Upper lobe of right lung (tissue), 1 donor: ENCODE measurements at places on chromosomes 3 and 15.

- no peak for DNase-seq
These were observed 9.1 kb downstream of the ARIH1 start for GRCh38 chr15:72483279-72483678.

DNA sequence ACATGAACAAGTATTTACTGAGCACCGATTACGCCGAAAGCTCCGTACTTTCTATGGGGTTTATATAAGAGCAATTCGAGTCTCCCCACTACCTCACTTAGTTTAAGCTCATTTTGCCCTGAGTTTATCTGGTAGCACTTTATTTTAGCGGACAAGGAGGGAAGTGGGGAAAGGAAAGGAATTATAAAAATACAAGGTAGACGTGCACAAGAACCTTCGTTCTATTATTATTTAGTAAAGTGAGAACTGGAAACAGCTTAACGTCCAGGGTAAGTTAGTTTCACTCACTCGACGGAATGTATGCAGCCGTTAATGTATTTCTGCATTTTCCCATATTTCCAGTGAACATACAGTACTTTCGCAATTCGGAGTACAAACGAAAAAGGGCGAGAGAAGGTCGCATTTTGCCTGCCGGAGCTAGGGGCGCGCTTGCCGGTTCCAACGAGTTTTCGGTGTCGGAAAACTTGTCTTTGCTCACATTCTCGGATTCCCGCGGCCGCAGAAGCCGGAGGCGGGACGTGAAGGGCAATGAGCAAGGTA lies 1.2 kb upstream of the STT3B start:
- DNase-seq, result no peak

DNA sequence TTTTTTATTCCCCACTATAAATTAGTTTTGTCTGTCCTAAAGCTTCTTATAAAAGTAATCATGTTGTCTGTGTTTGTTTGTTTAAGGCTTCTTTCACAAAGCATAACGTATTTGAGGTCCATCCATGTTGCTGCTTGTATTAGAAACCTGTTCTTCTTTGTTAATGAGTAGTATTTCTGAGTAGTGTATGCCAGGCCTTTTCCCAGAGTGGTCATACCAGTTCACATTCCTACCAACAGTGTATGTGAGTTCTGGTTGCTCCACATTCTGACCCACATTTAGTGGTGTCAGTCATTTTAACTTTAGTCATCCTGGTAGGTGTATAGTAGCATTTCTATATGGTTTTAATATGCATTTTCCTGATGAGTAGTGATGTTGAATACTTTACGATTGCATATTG lies 98.6 kb downstream of the NEO1 start:
- no peak for DNase-seq

DNA sequence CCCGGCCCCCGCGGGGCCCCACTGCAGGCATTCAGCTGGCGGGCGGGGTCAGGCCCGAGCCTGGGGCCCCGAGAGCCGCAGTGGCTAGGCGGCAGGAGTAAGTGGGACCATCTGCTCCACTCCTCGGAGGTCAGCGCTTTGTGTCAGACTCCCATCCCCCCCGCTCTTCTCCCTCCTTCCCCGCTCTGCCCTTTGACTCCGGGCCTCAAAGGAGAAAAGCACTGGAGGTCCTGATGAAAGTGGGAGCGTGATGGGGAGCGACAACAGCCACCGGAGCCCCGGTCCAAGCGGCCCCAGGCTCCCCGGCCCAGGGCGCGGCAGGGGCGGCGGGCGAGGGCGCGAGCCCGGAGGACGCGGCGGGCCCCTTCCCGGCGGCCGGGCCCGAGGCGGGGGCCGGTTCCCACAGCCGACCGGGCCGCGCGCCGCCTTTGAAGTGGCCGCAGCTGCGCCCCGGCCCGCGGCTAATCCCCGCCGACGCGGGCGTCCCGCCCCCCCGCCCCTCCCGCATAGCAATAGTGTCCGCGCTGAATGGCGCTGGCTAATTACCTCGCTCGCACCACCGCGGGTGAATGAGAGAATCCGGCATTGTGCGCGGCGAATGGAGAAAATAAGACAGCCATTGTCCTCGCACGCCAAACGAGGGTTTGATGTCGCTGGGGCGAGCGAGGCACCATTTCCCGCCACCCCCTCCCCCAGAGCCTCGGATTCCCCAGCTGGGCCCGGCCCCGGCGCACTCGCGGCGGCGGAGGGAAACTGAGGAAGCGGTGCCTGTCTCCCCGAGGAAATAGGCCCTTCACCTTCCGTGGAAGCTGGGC lies 22.4 kb downstream of the IGDCC3 start:
- DNase-seq, result no peak
